Vagina (tissue), 2 donors: ENCODE measurements at places on chromosomes 6 and 20.
A peak's percentile ranks its signal among the peaks of the same experiment; 100 is the strongest.

- no peak for DNase-seq
These were observed 17.0 kb upstream of the ADGRF4 start for GRCh38 chr6:47681201-47681990.

GRCh38 chr20:8213831-8214587 is 81.9 kb downstream of the PLCB1 start:
- no peak for DNase-seq

GRCh38 chr6:83368577-83368976 is 62.3 kb downstream of the ME1 start:
- DNase-seq, result no peak

GRCh38 chr20:48284837-48285236 is 499.6 kb upstream of the SULF2 start:
- DNase-seq, result no peak

DNA sequence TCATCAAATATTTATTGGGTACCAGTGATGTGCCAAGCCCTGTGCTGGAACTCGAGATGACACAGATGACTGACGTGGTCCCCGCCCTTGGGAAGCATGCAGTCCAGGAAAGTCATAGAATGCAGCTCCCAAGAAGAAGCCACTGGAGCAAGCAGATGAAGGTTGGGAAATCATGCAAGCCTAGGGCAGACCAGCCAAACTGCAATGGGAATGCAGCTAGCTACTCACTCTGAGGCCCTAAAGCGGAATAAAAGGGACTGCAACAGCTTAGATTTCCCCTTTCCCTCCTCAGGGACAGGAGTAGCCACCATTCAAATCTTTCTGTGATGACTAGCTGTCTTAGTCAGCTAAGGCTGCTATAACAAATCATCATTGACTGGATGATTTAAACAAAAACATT is 152.2 kb downstream of the MAFB start:
- no peak for DNase-seq

DNA sequence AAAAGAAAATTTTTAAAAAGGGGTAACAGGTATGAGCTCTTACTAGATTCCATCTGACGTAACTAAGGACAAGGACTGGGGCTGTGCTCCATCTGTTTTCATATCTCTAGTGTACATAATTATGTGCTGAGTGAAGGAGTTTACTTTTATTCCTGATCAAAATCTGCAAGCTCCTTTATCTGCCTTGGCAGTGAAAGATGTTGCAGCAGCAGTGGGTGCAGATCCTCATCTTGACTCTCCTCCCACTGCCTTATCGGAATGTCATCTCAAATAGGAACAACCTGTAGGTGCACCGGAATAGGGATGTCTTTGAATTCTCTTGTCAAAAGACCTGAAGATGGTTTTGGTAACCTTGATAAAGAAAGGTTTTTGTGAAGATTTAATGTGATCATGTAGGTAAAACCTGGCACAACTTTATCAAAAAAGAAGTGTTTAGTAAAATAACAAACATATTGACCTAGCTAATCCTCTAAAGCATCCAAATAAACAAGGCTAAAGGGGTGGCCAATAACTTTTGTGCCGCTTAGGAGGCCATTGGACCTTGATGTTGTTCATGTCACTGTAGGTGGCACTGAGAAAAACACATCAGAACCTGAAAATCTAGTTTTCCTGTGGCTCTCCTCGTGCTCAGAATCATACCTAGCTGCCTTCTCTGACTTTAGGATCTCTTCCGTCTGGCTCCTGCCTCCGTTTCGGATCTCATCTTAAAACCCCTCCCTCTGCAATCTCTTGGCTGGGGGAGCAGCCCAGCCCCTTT is 19.0 kb upstream of the SLC16A10 start:
- no peak for DNase-seq

- no peak for DNase-seq
These were observed 674.6 kb upstream of the MARCKS start for GRCh38 chr6:113182370-113183141.

DNA sequence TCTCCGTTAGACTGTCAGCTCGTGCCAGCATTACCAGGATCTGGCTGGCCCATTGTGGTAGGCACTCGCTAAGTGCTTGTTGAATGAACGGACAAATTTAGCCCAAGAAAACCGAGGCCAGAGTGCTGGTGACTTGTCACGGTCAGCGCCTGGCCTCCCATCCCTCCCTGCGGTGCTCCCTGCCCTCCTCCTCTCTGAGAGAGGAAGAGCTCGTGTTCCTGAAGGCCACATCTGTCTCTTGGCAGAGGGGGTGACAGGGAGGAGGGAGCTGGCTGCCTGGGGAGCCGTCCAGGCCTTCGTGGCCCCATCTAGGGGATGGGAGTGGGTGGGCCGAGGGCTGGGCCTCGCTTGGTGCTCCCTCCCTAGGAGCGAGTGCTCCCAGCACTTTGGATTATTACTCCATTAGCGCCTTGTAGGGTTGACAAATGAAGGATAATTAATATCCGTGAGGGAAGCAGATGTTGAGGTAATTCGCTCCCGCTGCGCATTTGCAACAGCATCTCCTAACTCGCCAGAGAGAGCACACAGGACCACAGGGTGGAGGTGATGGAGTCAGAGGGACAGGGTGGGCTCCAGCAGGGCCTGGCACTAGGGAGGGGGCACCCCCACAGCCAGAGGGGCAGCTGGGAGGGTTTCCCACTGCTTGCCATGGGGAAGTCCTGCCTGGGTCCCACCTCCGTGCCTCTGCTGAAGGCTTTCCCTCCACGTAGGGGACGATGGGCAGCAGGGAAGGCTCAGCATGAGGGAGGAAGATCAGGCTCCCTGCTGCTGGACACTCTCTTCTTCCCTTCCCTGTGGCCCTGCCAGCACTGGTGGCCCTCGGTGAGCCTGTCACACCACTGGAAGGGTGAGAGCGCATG is 37.0 kb downstream of the VSTM2L start:
- DNase-seq, result peak; percentile 91

GRCh38 chr6:161137320-161137719 is 136.5 kb downstream of the AGPAT4 start:
- no peak for DNase-seq

DNA sequence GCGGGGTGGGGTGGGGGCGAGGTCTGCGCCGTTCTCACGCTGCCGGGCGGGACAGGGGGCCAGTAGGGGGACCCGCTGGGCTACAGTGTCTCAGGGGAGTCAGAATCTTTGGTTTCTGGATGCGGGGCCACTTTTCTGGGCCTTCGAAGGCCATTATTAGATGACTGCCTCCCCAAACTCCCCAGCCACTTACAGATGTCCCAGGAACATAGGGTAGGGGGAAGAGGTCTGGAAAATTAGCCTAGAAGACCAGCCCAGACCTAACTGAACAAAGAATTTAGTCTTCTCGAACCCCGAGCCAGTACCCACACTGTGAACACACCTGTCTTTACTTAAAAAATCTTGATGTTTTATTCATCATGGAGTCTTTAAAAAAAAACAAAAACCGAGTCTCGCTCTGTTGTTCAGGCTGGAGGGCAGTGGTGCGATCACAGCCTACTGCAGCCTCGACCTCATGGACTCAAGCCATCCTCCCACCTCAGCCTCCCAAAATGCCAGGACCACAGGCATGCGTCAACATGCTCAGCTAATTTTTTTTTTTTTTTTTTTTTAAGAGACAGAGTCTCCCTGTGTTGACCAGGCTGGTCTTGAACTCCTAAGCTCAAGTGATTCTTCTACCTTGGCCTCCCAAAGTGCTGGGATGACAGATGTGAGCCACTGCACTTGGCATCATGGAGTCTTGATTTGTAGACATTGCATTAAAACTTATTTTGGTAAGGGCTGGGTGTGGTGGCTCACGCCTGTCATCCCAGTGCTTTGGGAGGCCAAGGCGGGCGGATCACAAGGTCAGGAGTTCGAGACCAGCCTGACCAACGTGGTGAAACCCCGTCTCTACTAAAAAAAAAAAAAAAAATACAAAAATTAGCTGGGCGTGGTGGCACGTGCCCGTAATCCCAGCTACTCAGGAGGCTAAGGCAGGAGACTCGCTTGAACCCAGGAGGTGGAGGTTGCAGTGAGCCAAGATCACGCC is 3.3 kb upstream of the SLC29A1 start:
- no peak for DNase-seq

GRCh38 chr6:43912598-43913371 is 142.8 kb downstream of the VEGFA start:
- no peak for DNase-seq

DNA sequence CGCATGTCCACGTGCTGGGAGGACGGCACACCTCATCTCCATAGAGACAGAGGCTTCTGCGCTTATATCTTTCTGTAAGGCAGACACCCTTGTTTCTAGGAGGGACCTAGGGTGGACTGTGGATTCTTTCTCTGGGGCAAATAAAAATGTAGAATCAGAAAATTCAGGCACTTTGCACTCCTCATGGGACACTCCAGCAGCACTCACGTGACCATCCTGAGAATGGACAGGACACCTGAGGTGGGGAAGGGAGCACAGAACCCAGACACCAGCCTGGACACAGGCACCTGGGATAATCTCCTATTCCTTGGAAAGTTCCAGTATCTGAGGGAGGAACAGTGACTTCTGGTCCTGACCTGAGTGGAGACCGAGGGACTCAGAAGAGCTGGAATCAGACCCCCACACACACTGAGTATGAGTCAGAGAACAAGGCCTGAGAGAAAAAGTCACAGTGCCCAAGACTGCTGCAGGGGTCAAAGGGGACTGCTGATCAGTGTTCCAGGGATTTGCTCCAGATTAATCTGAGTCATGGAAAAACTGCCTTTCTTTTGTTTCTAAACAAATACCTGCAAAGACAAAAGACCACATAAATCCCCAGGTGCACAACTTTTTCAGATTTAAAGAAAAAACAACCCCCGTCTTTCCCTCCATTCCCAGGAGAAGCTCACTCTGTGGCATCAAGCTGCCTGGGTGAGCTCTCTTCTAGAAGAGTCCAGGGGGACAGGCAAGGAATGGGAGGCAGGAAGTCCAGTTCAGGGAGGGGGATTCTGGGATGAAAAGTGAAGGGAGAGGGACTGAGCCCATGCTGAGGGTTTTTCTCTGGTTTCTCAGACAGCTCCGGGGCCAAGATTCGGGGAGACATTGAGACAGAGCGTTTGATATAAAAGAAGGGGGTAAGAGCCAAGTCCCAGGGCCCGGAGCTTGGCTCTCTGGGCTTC is 35.6 kb upstream of the MICB start:
- DNase-seq, result peak; percentile 80

DNA sequence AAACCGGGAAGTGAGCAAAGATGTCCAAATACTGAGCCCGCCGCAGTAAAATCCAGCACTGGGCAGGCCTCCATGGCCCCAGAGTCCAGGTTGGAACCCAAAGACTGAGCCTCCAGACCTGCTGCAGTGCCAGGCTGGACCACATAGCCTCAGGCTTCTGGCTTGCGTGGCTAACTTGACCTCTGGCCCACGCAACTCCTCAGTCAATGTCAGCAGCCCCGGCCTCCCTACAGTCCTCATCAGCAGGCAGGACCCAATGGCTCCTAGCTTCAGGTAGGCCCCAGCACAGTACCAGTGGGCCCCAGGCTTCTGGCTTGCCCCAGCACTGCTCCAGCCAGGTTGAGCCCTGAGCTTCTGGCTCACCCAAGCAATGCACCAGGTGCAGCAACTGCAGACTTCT is 245.1 kb upstream of the AFDN start:
- peak; percentile 67 for DNase-seq
